SW480 (cell line): ENCODE measurements at places on chromosomes 2 and 18.

- DNase-seq = no peak
Observed at GRCh38 chr2:156630579-156631337, 194.6 kb downstream of the GPD2 start.

GRCh38 chr2:120907822-120908221 lies 172.2 kb downstream of the GLI2 start:
- no peak for DNase-seq

DNA sequence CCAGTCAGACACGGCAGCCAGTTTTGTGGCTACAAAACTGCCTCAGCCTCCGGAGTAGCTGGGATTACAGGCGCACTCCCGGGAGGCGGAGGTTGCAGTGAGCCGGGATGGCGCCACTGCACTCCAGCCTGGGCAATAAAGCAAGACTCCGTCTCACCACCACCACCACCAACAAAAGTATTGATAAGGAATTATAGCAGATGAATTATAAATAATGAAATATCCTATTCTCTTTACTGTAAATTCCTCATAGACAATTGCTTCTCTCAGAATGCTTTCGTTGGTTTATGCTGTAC lies 1.4 kb upstream of the FAM161A start:
- no peak for DNase-seq

GRCh38 chr2:218798767-218799504 lies 17.0 kb downstream of the CYP27A1 start:
- DNase-seq = no peak

DNA sequence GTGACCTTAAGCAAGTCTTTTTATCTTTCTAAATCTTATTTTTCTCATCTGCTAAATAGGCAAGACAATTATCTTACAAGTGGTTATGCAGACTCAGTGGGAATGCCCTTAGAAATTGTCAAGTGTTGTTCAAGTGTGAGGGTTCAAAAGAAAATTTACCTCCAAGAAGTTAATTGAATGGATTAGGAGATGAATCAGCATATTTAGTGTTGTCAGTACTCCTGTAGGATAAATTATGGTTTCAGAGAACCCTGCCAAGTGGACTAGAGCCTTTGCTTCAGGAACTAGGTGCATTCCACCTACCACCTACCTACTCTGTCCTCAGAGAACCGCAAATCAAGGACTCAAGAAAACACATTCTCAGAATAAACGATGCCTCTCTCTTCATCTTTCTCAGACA lies 69.8 kb upstream of the KCTD1 start:
- DNase-seq = no peak

- no peak for DNase-seq
Observed at GRCh38 chr2:16030206-16031057, 90.1 kb downstream of the MYCN start.
